Stimulated activated CD4-positive, alpha-beta T cell treated with anti-CD3 and anti-CD28 coated beads, Interleukin-1b, Interleukin-23, amount 100 ng/mL, for 24 hours (primary cell): ENCODE measurements at places on chromosomes 1 and 21.

- no peak for DNase-seq
Measured at GRCh38 chr1:46517932-46518498, 28.4 kb downstream of the DMBX1 start.

DNA sequence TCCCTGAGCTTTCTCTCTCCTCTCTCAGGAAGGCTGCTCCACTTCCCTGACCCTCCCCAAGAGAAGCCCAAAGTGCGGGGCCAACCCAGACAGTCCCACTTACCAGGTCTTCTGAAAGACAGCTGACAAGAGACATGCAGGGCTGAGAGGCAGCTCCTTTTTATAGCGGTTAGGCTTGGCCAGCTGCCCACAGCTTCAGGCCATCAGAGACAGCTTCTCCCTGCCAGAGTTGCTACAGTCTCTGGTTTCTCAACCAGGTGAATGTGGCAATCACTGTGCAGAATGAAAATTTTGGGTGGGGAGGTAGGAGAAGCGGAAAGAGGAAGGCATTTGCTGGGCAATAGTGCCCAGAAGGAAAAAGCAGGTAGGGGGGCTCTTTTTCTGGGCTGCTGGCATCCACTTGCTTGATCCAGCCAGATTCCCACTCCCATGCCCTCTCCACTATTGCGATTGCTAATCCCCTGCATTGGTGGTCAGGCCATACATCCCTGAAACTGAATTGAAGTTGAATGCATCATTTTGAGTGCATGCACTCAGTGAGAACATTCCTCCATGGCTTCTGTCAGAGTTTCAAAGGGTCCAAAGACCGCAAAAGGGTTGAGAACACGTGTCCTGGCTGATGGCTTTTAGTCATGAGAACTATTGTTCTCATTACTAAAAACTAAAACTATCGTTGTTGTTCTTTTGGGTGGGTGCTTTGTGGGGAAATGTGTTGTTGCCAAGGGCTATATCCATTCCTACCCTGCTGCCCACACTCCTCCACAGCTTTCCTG lies at the start of gene S100A8:
Gene S100A8, minus strand, starts transcription at position 136 of the 773 bp plus-strand sequence. CDS start 538 bp downstream, outside the sequence.
- no peak for DNase-seq

GRCh38 chr1:164772635-164773034 lies 213.7 kb downstream of the PBX1 start:
- no peak for DNase-seq

GRCh38 chr1:51627672-51628071 lies 10.8 kb downstream of the OSBPL9 start:
- DNase-seq: no peak

DNA sequence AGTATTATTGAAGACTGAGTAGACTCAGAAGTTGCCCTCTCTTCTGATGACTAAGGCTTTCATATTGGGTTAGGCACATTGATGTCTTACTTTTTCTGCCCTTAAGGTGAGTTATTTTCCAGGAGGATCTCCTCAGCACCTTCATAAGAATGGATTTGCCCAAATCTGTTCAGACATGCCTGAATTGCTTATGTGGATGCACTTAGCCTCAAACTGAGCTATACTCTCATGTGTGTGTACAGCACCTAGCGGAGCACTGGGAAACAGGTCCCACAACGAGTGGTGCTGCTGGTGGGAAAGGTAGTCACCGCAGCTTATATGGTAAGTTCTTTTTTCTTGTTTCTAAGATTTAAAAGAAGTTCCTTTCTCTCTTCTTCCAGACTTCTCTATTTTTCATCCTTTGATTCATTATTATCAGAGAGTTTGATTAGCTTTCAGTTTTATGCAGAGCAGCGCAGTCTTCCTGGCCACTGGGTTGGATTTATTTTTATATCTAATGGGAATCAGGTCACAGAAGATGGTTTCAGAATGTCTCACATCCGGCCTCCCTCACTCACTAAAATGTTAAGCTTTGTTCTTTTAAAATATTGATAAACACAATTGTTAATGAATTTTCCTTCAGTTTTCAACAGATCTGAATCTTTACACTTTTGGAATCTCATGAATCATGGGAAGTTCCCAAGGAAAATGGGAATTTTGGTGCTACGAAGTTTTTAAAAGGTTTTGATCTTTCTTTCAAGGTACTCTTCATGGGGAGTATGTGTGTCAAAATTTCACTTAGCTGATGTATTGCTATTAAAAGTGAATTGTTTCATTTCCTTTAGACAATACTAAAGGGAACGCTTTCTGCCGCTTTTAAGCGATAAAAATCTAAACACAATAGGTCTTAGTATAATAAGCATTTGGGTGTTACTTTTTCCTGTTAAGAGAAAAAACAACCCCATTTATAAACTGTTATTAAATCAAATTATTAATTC lies 58.5 kb downstream of the EXTL2 start:
- no peak for DNase-seq

DNA sequence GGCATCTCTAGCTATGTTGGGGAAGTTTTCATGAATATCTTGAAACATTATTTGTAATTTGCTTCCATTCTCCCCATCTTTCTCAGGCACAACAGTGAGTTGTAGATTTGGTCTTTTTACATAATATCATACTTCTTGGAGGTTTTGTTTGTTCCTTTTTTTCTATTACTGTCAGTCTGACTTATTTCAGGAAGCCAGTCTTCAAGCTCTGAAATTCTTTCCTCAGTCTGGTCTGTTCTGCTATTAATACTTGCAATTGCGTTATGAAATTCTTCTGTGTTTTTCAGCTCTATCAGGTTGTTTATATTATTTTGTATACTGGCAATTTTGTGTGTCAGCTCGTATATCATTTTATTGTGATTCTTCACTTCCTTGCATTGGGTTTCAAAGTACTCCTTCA lies 424.6 kb upstream of the PTBP2 start:
- DNase-seq: no peak

- peak; percentile 67 for DNase-seq
Measured at GRCh38 chr1:234599617-234600417, 10.2 kb downstream of the IRF2BP2 start.

- no peak for DNase-seq
Measured at GRCh38 chr21:14553422-14553821, 7.3 kb upstream of the SAMSN1 start.

- DNase-seq: no peak
Measured at GRCh38 chr1:185906186-185906585, 172.0 kb downstream of the HMCN1 start.

- no peak for DNase-seq
Measured at GRCh38 chr1:200304171-200304570, 105.7 kb downstream of the ZNF281 start.

- DNase-seq: no peak
Measured at GRCh38 chr1:50246869-50247268, 138.1 kb downstream of the ELAVL4 start.

DNA sequence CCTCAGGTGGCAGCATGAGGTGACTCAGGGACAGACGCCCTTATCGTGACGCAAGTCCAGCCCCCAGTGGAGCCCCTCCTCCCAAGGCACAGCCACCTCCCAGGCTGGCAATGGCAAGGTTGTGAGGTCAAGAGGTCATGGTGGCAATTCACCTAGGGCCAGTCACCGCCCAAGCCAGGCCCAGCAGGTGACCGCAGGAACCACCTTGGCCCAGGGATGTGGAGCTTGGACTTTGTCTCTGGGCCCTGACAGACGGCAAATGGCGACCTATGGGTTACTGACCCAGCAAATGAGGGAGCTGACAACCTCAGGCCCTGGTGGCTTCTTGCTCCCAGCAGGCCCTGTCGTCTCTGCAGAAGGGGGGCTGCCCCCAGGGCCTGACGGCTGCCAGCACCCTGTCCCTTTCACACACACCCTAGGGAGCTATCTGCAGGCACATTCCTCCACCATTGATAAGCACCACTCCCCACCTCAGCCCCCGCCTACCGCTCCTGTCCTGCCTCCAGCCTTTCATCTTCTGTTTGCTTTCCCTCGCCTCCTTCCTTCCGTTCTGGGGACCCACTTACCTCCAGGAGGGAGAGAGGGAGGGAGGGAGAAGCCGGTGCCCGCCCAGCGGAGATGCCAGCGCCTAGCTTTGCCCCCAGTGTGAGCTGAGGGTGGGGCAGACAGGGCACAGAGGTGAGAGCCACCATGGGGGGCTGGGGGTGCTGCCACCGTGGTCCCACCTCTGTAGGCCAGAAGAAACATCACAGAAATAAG lies 12.1 kb downstream of the EPHA2 start:
- DNase-seq: no peak

DNA sequence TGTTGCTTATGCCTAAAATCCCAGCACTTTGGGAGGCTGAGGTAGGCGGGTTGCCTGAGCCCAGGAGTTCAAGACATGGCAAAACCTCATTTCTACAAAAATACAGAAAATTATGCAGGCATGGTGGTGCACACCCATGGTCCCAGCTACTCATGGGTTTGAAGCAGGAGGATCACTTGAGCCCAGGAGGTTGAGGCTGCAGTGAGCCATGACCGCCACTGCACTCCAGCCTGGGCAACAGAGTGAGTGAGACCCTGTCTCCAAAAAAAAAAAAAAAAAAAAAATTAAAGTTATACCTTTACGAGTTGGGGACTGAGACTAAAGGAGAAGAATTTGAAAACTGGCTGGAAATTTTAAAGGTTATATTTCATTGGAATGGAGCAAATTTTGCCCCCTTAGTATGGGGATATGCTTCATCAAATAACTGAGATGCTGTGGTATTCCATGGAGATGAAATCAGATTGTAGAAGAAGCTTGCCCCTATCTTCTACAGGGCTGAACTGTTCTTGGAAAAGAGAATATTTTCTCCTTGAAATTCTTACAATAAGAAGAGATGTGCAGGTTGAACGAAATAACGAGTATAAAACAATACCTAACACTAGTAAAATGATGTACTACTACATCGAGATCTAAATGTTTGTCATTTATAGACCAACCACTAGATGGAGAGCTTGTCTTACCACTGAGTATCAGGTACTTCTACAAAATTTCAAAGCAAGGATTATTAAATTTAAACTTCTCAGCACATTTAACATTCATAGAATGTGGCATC lies 34.9 kb upstream of the SCYL3 start:
- no peak for DNase-seq

GRCh38 chr1:17873007-17873675 lies 118.0 kb downstream of the ACTL8 start:
- no peak for DNase-seq

DNA sequence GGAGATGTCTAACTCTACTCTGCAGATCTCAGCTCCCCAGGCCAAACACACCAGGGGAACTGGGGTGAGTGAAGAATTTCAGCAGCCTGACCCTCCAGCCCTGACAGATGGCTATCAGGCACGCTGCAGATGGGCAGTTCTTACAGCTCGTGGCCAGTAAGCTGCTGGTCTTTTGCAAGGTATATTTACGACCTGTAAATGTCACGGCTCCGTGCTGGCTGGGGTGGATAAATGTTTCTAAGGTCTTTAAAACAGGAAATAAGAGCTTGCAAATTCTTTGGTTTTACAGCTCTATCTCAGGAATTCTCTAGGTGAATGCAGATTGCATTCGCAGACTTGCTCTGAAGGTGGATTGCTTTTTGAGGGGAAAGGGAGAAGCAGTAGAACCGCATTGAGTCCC lies 10.1 kb downstream of the DOP1B start:
- no peak for DNase-seq

DNA sequence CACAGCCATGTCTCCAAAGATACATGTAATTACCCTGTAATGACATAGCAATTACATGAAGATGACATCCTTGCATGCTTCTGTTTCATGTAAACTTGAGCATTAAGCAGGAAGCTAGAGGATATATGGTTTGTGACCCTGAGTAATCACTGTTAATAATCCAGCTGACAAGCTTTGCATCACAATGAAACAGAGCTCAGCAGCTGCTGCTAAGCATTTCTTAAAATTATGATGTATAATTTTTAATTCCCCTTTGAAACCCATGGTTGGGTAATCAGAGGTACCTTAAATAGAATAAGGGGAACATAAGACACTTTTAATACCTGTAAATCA lies 293.5 kb downstream of the NTNG1 start:
- no peak for DNase-seq

DNA sequence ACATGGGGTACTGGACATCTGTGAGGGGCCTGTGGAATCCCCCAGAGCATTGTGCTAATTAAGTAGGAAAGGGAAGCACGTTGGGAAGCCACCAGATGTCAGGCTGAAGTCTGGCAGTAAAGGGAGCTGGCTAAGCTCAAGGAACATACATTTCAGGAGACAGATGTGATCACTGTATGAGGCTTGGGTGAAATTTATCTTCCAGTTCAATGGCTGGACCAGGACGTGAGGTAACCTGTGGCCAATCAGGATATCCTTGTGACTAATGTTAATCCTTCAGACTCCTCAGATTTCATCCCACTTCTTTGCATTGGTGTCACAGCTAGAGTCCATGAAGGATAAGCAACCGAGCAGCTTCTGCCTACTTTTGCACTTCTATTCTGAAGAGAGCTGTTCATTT lies 110.2 kb upstream of the APP start:
- no peak for DNase-seq

- DNase-seq: no peak
Measured at GRCh38 chr1:101278845-101279244, 42.0 kb downstream of the S1PR1 start.

- DNase-seq: no peak
Measured at GRCh38 chr1:27545876-27546275, 55.9 kb upstream of the WASF2 start.

GRCh38 chr1:31860581-31860980 lies 44.8 kb upstream of the SPOCD1 start:
- no peak for DNase-seq

- peak; percentile 28 for DNase-seq
Measured at GRCh38 chr1:9784508-9785133, 39.1 kb downstream of the CLSTN1 start.

- no peak for DNase-seq
Measured at GRCh38 chr1:77686796-77687518, 4.5 kb upstream of the ZZZ3 start.

DNA sequence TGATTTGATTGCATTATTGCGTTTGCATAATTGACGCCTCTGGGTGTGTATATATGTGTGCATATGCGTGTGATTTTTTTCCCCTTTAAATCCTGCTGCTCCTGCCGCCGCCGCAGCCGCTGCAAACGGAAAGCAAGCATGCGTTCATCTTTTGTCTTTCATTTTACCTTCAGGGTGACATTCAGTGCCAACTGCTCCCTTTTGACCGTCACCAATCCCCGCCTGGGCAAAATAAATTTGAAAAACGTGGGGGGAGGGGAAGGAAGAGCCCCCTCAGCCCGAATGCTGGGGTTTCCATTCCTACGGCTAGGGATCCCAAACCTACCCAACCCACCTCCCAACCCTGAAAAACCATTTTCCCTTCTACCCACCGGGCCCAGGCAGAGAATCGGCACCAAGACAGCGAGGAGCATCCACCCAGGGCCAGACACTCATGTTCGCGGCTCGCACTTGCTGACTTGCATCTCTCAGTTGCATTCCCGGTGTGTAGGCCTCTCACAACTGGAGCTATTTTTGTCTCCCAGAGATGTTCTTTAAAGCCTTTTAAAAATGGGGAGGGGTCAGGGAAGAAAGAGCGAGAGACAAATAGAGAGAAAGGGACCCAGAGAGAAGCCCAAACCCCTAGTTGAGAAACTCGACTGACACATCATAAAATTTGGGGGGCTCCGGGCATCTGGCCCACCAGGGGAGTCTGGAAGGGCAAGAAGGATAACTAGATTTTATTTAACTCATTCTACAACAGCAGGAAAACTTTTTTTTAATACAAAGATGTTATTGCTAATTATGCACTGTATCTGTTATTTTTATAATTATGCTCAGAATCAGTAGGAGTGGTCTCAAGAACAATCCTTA lies 367.1 kb upstream of the ESRRG start:
- no peak for DNase-seq

GRCh38 chr1:235504122-235504493 lies at the start of gene B3GALNT2:
B3GALNT2 (minus strand) TSS chr1:235504452; CDS start chr1:235504252, 200 bp downstream.
- no peak for DNase-seq
